Uterine smooth muscle cell (primary cell): ENCODE measurements at places on chromosomes 6 and 20. TPM values are rescaled to one million over a fixed set of nuclear protein-coding genes. Genes with fewer than 3 reads are reported as not detected.

Gene PAK5
- not detected in 2 replicates for total RNA-seq

Gene SLC2A4RG
- total RNA-seq = 32.0 and 35.4 TPM in 2 replicates

Gene RAB5IF
- total RNA-seq = 65.6 and 85.7 TPM in 2 replicates

Gene RNF182
- total RNA-seq = 1.1 and 1.8 TPM in 2 replicates

Gene DLK2
- total RNA-seq = 0.66 and 1.1 TPM in 2 replicates

Gene LHFPL5
- not detected in 2 replicates for total RNA-seq

Gene RGS17
- total RNA-seq = 27.5 and 35.9 TPM in 2 replicates

Gene AKAP12
- 114 and 117 TPM in 2 replicates for total RNA-seq

Gene SIRPD
- not detected in 2 replicates for total RNA-seq

Gene MOG
- total RNA-seq = not detected in 2 replicates

Gene RAD21L1
- total RNA-seq = 0.66 TPM in 1 of 2 replicates, not detected in the other

Gene SNAP91
- total RNA-seq = 0.11 and 2.9 TPM in 2 replicates

Gene TULP4
- 78.4 and 133 TPM in 2 replicates for total RNA-seq

Gene CAPN11
- total RNA-seq = not detected in 2 replicates

Gene CST2
- not detected in 2 replicates for total RNA-seq

Gene TUBB2B
- 0.89 and 4.2 TPM in 2 replicates for total RNA-seq

Gene TCP11
- total RNA-seq = 0.25 and 0.66 TPM in 2 replicates

Gene FOXC1
- 1.5 and 1.6 TPM in 2 replicates for total RNA-seq

Gene BPIFB1
- not detected in 2 replicates for total RNA-seq

Gene SEL1L2
- not detected in 2 replicates for total RNA-seq

Gene BPIFB4
- not detected in 2 replicates for total RNA-seq

Gene SUPT3H
- 10.3 and 11.5 TPM in 2 replicates for total RNA-seq

Gene COL19A1
- under 0.01 and 0.44 TPM in 2 replicates for total RNA-seq

Gene SPATA25
- 0.62 and 1.5 TPM in 2 replicates for total RNA-seq

Gene HRH3
- total RNA-seq = not detected in 2 replicates

Gene PNPLA1
- total RNA-seq = not detected in 2 replicates

Gene PDCD2
- 58.4 and 63.6 TPM in 2 replicates for total RNA-seq

Gene PARD6B
- 2.3 and 3.5 TPM in 2 replicates for total RNA-seq
